ENCODE measurements at places on chromosomes 6 and 20. TPM values are rescaled to one million over a fixed set of nuclear protein-coding genes. Genes with fewer than 3 reads are reported as not detected.

GRCh38 chr6:40669343-40669742 lies 82.2 kb upstream of the LRFN2 start:
- no peaks in the 10 kb centered on the region for H3K27me3 ChIP-seq
- no peak overlapping the region for H3K4me3 ChIP-seq
- no peaks in the 10 kb centered on the region for H3K4me1 ChIP-seq
- no peak for DNase-seq
- peaks cover 3% of the 10 kb centered on the region for H3K36me3 ChIP-seq

DNA sequence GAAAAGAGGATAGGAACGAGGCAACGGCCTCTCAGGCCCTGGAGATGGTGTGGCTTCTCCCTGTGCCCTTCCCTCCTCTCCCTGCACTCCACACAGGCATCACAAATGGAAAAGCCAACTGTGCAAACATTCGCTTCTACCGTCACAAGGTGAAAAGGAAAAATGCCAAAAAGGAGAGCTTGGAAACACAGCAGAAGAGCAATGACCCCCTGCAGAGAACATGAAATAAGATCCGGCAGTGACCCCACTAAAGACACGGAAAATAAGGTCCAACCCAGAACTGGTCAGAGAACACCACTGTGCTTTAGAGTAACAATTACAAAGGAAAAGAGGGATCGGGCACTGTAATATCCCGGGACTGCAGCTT lies 63.0 kb downstream of the SLC22A23 start:
- no peak for DNase-seq
- H3K4me1 ChIP-seq: no peaks in the 10 kb centered on the region
- no peaks in the 10 kb centered on the region for H3K36me3 ChIP-seq
- no peaks in the 10 kb centered on the region for H3K27me3 ChIP-seq
- H3K27ac ChIP-seq: no peak overlapping the region
- H3K4me3 ChIP-seq: no peak overlapping the region

DNA sequence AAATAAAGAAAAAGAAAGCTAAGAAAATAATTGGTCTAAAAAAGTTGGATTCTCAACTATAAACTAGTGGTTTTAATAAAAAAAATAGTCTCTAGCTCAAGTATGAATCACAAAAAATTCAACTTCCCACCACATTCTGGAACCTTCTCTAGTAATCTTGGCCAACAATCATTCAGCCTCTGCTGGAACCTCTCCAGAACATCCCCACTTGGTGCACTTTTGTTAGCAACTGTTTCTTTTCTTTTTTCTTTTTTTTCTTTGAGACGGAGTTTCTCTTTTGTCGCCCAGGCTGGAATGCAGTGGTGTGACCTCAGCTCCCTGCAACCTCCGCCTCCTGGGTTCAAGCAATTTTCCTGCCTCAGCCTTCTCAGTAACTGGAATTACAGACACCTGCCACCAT lies 35.7 kb downstream of the TXLNB start:
- no peak for DNase-seq
- H3K27ac ChIP-seq: no peak overlapping the region
- no peaks in the 10 kb centered on the region for H3K27me3 ChIP-seq
- H3K4me3 ChIP-seq: no peak overlapping the region

GRCh38 chr6:154520280-154520679 lies 9.8 kb upstream of the CNKSR3 start:
- H3K27me3 ChIP-seq: peaks cover 13% of the 10 kb centered on the region
- no peaks in the 10 kb centered on the region for H3K36me3 ChIP-seq
- no peak for DNase-seq
- H3K4me3 ChIP-seq: no peak overlapping the region
- no peaks in the 10 kb centered on the region for H3K4me1 ChIP-seq
- H3K27ac ChIP-seq: no peak overlapping the region

DNA sequence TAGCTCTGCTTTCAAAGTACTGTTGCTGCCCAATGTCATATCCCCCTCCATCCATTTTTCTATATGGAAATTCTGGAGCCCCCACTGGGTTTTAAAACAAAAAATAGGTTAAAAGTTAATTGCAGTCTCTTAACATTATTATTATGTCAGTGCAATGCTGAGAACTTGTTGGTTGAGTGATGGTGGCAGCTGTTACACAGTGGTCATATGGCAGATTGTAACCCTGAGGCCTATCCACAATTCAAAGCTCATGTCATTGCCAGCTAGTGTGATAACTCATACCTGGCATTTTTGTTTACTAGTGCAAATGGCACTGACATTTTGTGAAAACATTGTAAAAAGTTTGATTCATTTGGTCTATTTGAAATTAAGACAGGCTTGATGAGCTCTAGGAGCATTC lies 305.7 kb upstream of the FLRT3 start:
- DNase-seq: no peak
- H3K27me3 ChIP-seq: no peaks in the 10 kb centered on the region
- H3K36me3 ChIP-seq: no peaks in the 10 kb centered on the region
- H3K4me3 ChIP-seq: no peak overlapping the region
- H3K4me1 ChIP-seq: no peaks in the 10 kb centered on the region

Gene NOL7
- total RNA-seq: 54.3 TPM

Gene TUBB
- 724 TPM for total RNA-seq

Gene PTPRA
- total RNA-seq: 81.2 TPM

Gene EYS
- not detected for total RNA-seq

DNA sequence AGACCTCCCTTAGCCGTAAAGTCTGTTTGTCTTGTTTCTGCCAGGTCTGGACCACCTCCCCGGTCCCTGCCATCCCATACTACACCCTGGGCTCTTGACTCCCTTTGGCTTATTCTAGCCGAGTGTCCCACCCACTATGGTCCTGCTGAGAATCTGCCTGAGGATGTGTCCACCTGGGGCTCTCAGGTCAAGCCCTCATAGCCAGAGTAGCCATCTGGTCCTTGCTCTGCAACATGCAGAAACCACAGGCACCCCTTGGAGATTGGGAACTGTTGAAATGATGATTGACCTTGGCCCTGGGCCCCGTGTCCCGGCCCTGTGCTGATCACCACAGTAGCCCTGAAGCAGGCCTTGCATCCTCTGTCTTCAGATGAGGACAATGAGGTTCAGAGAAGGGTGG lies 44.0 kb downstream of the VSTM2L start:
- H3K4me3 ChIP-seq: no peak overlapping the region
- no peaks in the 10 kb centered on the region for H3K27me3 ChIP-seq
- no peak overlapping the region for H3K27ac ChIP-seq
- H3K4me1 ChIP-seq: no peaks in the 10 kb centered on the region
- DNase-seq: no peak

DNA sequence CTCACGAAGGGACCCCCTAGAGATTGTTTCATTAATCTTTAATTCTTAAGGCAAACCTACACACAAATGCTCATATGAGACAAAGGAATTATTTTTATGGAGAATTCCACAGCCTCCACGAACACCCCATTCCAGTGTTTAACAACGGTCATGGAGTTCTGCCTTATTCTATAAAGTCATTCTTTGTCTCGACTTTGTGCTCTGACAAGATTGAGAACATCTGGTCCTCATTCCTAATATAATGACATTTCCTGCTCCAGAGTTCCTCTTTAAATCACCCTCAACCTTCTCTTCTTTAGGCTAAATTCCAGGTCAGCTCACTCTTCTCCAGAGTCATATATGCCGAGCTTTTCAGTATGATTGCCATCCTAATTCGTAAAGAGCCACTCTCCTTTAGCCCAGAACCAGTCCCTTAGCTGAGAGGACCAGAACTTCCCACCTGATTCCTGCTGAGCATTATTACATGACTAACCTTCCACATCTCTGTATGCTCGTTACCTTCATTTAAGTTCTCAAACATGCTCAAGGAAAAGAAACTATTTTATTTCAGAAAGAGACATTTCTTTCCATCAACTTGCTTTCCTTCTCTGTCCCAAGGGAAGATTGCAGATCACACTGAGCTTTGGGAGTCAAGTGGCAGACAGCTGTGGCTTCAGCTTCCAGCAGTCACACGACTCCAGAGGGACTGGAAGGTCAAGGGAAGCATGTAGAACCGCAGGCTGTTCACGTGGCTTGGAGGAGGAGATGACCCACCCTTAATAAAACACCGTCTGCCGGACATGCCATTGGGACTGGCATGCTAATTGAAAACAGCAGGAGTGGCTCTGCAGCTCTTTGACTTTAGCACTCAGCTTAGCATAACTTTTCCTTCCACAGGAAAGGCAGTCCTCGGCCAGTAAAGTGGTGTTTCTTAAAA lies 467.1 kb upstream of the HSF2 start:
- no peaks in the 10 kb centered on the region for H3K4me1 ChIP-seq
- no peaks in the 10 kb centered on the region for H3K27me3 ChIP-seq
- H3K4me3 ChIP-seq: no peak overlapping the region
- no peak for DNase-seq
- H3K27ac ChIP-seq: no peak overlapping the region

GRCh38 chr6:13575377-13575775 lies 975 bp downstream of the SIRT5 start:
- no peaks in the 10 kb centered on the region for H3K27me3 ChIP-seq
- no peak for DNase-seq
- H3K4me1 ChIP-seq: peaks cover 39% of the 10 kb centered on the region
- peaks cover 2% of the 10 kb centered on the region for H3K36me3 ChIP-seq
- H3K4me3 ChIP-seq: peak overlapping the region; percentile 97
- peak overlapping the region; percentile 93 for H3K27ac ChIP-seq

DNA sequence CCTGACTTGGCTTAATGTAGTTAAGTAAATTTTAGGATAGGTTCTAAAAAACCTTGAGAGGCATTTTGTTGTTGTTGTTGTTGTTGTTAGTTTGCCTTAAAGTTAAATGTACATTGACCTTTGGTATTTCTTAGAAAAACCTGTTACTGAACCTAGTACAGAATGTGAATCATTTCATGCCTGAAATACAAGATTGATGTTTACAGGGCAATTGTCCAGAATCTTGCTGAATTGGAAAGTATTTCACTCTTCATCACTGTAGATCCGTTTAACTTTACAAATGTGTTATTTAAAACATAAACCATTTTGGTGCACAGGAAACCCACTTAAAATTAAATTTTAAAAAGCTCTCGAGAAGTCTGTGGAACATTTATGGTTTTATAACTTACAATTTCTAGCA lies 75.0 kb downstream of the CEP57L1 start:
- H3K4me3 ChIP-seq: no peak overlapping the region
- no peak overlapping the region for H3K27ac ChIP-seq
- DNase-seq: no peak
- H3K27me3 ChIP-seq: peaks cover 7% of the 10 kb centered on the region

Gene SLC17A1
- 0.29 TPM for total RNA-seq

DNA sequence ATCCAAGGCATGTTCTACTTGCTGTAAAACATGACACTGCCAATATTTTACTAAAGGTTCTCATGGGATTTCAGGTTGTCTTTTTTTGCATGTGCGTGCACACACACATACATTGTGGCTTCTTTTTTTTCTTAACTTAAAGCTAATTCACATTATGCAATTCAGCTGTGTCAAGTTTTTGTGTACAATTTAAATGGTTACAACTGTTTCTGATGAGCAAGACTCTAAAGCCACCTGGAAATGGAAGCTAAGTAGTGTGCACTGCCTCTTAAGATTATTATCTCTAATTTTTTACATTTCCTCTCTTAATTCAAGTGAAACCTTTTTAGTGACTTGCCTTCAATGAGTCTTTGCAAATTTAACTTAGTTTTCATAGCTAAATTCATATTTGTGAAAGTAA lies 75.3 kb downstream of the TULP4 start:
- H3K27ac ChIP-seq: no peak overlapping the region
- no peak for DNase-seq
- no peak overlapping the region for H3K4me3 ChIP-seq

Gene PLCB1
- total RNA-seq: 3.2 TPM

Gene ISM1
- total RNA-seq: 0.58 TPM

DNA sequence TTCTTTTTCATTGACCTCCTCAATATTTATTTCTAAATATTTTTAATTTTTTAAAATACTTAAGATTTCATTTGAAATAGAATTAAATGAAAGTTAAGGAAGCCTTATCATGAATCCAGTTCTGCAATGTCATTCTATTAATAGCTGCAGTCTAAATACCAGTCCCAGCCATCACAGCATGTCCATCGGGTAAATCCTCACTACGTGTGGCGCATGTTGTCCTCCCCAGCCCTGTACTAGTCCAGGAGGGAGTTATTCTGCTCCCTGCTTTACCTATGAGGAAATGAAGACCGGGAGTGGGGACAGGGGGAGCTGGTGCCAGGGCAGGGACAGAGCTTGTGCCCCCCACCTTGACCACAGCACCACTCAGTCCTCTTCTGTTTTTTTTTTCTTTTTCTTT lies 125.1 kb upstream of the QKI start:
- no peaks in the 10 kb centered on the region for H3K4me1 ChIP-seq
- H3K27me3 ChIP-seq: no peaks in the 10 kb centered on the region
- no peak overlapping the region for H3K4me3 ChIP-seq
- no peaks in the 10 kb centered on the region for H3K36me3 ChIP-seq
- no peak overlapping the region for H3K27ac ChIP-seq

Gene RUNX2
- 61.1 TPM for total RNA-seq

- peaks cover 33% of the 10 kb centered on the region for H3K36me3 ChIP-seq
- H3K27me3 ChIP-seq: no peaks in the 10 kb centered on the region
- H3K4me3 ChIP-seq: no peak overlapping the region
These were observed 7.8 kb downstream of the TDP2 start for GRCh38 chr6:24658573-24659560.

GRCh38 chr6:3516092-3516491 lies 59.2 kb upstream of the SLC22A23 start:
- no peaks in the 10 kb centered on the region for H3K4me1 ChIP-seq
- no peak for DNase-seq
- H3K4me3 ChIP-seq: no peak overlapping the region
- H3K27me3 ChIP-seq: peaks cover 28% of the 10 kb centered on the region

DNA sequence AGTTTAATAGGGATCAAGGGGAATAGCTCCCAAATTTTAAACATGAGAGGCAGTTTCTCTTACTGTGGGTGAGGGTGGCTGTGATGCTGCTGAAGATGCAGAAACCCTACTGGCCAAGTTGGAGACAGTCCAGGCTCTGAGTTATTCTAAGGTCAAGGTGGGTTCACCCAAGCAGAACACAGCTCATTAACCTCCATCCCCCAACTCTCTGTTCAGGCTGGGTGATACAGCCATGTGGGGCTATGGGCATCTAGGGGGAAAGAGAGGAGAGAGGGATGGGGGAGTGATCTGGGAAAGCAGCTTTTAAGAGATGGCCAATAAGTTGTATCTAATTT lies 18.9 kb upstream of the TRAM2 start:
- H3K36me3 ChIP-seq: no peaks in the 10 kb centered on the region
- DNase-seq: no peak
- no peak overlapping the region for H3K4me3 ChIP-seq
- no peaks in the 10 kb centered on the region for H3K27me3 ChIP-seq
- H3K27ac ChIP-seq: no peak overlapping the region

Gene GSTA3
- not detected for total RNA-seq

DNA sequence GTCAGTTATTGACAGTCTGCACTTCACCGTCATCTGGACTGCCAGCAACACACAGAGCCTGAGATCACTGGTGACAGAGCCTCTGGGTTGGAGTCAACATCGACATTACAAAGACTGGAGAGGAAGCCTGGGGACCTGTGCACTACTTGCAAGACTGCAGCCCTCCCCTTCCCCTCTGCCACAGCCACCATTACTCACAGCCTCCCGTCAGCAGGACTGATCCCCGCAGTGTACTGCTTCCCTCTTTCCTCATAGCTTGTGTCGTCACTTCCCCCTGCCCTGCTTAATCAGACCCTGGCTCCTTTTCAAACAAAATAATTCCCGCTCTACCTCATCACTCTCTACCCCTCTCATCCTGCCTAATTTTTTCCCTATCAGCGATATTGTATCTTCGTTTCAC lies 235.5 kb upstream of the KCNQ5 start:
- no peaks in the 10 kb centered on the region for H3K4me1 ChIP-seq
- no peak overlapping the region for H3K27ac ChIP-seq
- H3K27me3 ChIP-seq: no peaks in the 10 kb centered on the region
- H3K36me3 ChIP-seq: no peaks in the 10 kb centered on the region
- no peak overlapping the region for H3K4me3 ChIP-seq
